Activated naive CD8-positive, alpha-beta T cell treated with anti-CD3 and anti-CD28 coated beads, Interleukin-2, amount 50 U/mL, for 16 hours (primary cell): ENCODE measurements at places on chromosomes 11 and 22.

GRCh38 chr11:76176463-76176862 lies 29.8 kb downstream of the WNT11 start:
- DNase-seq = no peak

- no peak for DNase-seq
Measured at GRCh38 chr11:61601512-61601911, 20.6 kb upstream of the SYT7 start.

DNA sequence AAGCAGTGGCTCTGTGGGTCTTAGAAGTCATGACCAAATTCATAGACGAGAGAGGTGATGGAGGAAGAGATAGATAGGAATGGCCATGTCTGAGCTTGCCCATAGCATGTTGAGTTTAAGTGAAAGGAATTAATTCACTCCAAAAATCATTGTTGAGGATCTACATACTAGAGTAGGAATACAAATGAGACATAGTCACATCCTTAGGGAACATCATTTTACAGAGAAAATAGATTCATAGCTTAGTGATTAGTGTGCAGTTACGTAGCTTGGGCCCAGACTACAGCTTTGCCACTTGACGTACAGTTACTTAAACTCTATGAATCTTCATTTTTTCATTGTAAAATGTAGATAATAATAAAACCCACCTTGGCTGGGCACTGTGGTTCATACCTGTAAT lies 21.4 kb upstream of the BMAL1 start:
- DNase-seq = no peak

DNA sequence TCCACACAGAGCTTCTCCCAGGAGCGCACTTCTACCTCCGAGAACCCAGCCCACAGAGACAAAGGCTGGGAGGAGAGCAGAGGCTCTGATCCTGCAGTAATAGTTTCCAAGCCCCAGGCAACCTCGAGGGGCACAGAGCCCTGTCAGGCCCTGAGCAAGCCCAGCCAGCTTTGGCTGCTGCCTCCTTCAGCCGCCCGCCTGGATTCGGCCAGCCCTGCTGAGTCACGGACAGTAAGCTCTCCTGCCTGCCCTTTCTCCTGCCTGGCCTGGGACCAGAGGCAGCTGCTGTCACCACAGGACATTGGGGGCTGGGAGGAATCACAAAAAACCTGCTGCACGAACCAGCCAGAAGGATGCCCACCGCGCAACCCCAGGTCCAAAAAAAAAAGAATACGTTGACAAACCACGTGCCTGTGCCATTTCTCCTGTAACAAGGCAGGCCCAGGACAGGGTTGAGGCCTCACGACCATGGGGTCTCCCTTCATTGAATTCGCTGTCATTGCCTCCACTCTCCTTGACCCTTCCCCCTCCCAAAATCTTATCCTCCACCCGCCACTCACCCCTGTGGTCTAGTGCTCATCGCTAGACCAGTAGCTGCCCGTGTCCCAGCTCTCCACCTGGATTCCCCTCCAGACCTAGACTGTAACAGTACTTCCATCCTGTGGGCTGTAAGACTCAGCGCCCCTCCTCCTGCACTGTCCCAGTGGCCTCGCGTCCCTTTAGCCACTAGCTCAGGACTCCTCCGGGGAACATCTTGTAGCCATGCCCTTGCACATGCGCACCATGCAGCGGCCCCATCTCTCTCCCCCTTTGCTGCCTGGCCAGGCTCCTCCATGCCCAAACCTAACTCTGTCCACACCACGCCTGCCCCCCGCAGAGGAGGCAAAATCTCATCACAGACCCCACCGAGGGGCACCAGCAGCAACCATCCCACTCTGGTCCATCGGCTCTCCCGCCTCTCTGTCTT lies 7.4 kb upstream of the SLC22A12 start:
- no peak for DNase-seq

DNA sequence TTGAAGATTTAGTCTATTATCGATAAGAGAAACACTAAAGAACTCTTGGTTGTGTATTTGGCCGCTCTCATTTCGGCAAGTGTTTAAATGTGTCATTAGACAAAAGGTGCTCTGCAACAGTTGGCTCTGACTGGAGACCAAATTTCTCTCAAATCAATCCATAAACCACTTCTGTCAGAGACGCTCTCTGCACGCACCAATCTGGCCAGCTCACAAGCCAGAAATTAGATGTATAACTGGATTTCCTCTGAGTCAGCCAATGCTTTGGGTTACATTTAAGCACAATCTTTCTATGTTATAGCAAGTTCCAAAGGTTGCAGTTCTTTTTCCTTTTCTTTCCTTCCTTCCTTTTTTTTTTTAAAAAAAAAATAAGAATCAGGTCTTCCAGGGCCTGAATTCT lies 17.6 kb upstream of the PARVA start:
- DNase-seq = no peak

DNA sequence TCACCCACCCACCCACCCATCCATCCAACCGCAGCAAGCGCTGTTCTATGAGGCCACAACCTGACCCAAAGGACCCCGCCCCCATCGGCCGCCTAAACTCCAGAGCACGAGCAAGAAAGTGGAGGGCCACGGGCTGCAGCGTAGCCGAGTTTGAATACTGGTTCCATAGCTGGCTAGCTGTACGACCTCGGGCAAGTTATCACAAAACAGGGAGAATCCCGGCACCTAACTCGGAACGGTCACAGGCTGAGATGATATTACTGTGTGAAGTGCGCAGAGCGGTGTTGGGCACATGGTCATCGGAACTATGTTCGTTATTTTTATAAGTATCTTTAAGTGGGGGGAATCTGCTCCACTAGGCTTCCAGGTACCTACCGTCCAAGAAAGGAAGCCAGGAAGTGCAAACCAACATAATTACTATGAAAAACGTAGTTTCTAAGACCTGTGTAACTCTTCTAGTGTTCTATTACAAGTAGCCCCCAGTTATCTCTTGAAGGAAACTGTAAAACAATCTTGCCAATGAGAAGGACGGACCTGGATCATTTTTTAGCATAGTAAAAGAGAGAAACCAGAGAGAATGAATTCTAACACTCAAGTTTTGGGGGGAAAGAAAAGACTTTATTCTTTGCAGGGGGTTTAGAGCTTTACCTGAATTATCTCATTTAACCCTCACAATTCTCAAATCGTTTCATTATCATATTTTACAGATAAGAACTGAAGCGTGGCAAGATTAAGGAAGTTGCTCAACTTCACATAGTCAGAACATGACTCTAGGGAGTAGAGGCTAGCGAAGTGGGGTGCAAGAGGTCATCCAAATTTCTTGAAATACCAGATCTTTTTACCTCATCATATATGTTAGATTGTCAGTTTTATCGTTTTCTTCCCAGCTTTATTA lies 663 bp upstream of the BUD13 start:
- no peak for DNase-seq

- DNase-seq = no peak
Measured at GRCh38 chr11:1196516-1197391, 26.1 kb upstream of the MUC5B start.

DNA sequence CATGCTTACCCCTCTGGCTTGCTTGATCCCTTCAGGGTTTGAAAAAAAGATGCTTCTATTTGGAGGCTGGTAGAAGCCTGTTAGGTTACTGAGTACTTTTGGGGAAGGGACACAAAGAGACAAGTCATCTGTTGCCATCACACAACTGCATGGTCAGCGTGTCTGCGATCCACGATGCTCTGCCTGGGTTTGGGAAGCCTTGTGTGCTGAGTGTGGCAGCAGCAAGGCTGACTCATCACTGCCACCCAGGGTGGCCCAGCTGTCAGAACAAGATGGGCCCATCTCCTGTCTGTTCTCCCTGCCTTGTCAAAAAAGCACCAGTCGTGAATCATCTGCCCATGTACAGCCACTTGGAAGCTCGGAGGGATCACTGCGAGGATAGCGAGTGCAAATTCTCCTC lies 26.2 kb downstream of the UBASH3B start:
- DNase-seq = no peak

DNA sequence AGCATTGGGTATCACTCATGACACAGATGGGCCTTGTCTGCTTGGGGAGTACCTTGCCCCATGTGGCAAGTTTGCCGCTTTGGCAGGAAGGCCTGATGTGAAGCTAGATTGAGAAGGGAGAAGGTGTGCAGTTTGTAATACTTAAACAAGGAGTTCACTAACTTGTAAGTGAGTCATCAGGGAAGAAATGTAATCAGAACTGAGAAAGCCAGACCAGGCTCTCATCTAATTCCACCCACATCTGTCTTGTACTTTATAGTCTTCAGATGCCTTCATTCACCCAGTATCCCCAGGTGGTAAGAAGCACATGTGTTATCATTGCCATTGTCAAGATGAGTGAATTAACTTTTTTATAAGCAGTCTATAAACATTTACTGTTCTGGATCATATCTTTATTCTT lies 116.0 kb upstream of the DDI1 start:
- DNase-seq = no peak

GRCh38 chr11:57668434-57668782 lies 494 bp downstream of the ZDHHC5 start:
- no peak for DNase-seq

DNA sequence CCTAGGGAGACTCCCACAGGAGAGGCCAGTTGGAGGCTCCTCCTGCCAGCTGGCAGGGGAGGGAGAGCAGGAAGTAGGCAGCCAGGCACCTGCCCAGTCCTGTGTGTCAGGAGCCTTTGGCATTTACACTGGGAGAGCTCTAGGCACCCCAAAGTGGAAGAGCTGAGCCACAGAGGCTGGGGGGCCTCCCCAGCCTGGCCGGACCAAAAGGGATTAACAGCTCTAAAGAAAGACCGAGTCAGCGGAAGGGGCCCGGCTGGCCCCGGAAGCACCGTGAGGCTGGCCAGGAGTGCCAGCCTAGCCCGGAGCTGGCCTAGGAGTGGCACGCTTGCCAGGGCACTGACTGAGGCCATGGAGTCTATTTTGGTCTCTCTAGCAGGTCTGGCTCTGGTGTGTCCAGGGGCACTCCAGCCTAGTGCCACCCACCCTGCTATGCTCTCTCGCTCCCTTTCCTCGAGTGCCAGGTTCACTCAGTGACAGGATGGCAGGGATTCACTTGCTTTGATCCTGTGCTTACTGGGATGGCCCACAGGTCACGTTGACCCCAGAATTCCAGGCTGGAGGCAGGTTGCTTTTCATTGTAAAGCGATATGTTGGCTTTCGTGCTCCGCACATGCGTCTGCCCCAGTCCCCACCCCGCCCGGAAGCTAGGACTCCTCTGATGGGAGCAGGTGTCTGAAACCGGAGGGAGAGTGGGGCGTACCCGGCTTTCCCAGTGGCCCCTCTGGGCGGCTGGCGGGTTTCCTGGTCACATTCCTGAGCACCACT lies 3.3 kb upstream of the KMT5B start:
- no peak for DNase-seq

- DNase-seq = no peak
Measured at GRCh38 chr22:41311487-41311886, 10.2 kb downstream of the ZC3H7B start.

DNA sequence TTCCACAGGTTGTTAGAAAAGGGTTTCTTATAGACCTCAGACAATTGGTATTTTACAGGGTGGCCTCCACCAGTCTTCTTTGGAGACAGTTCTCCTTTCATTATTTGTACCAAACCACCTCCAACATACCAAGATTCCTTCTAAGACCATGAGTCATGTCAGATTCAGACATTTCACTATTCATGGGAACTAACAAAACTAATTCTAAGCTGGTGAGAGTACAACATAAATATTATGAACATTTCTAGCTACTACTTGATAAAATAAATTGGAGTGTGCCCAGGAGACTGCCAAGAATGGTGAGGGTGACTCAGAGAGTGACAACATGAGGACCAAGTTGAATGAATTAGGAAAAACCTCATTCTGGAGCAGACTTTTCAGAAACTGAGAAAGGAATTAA lies 494.6 kb upstream of the LRRC4C start:
- DNase-seq = no peak

DNA sequence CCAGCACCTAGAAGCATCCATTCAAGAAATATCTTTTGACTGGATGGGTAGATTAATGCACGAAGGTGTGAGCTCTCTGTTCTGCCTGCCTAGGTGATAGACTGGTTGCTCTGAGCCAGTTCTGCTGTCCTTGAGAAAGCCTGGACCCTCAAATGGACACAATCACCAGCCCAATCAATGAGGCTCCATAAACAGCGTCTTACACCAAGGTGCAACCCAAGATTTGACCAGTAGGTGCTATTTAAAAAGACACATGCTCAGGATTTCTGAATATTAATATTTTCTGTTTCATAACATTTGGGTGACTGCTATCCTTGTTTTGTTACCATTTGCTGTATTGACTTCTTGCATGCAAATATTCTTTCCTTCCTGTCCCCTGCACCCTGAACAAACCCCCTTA lies 39.0 kb downstream of the PAMR1 start:
- DNase-seq = no peak

DNA sequence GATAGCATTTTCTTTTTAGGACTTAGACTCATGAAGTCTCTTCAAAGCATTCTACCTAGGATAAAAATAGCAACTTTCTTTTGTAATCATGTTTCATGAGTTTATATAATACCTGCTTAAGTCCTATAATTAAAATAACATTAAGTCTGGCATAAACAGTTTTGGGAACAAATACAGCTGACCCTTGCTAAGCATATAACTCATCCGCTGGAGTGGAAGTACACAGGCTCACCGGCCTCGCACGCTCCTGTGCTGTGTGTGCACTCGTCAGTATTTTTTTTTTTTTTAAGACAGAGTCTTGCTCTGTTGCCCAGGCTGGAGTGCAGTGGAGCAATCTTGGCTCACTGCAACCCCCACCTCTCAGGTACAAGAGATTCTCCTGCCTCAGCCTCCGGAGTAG lies 221.8 kb downstream of the ADAMTS15 start:
- DNase-seq = no peak

DNA sequence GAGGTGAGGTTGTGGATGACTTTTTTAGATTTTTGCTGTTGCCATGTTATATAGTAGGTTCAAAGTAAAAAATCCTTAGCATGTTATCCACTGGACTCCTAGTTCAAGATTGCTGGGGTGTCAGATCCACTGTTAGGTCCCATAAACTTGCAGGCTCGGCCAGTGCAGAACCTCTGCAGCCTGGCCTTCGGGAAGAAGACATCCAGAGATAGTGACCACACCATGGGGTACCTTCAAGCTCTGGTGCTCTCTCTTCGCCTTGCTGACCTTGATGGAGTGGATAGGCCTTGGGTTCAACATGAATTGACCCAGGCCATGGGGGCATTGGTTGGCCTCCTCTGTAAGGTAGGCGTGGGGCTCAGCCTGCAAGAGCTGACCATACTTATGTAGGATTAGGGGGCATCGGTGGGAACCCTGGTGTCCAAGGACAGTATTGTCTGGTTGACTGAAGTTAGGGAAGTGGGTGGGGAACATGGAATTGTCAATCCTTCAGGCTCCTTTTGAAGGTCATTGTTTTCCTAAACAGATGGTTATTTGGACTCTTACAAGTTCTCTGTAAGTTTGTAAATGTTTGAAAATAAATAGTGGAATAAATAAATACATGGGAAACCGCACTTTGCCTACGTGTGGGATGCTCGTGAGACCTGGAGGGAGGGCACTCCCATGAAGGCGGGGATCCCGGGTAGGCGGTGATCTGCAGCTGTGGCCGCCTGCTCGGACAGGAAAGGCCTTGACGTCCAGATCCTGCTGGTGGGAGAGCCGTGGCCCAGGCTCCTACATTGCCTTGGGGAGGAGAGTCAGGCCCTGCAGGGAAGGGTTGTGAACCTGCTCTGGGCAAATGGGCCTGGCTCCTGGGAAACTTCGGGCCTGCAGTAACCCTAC lies 37.1 kb downstream of the BCR start:
- DNase-seq = no peak
